ENCODE measurements at places on chromosomes 2 and 18.

- no peak for DNase-seq
These were observed 254.8 kb downstream of the SETBP1 start for GRCh38 chr18:44935455-44935854.

GRCh38 chr2:97740590-97741182, 27.3 kb downstream of the ZAP70 start:
- no peak for DNase-seq

- no peak for DNase-seq
These were observed 104.5 kb upstream of the NCK2 start for GRCh38 chr2:105640246-105640645.

DNA sequence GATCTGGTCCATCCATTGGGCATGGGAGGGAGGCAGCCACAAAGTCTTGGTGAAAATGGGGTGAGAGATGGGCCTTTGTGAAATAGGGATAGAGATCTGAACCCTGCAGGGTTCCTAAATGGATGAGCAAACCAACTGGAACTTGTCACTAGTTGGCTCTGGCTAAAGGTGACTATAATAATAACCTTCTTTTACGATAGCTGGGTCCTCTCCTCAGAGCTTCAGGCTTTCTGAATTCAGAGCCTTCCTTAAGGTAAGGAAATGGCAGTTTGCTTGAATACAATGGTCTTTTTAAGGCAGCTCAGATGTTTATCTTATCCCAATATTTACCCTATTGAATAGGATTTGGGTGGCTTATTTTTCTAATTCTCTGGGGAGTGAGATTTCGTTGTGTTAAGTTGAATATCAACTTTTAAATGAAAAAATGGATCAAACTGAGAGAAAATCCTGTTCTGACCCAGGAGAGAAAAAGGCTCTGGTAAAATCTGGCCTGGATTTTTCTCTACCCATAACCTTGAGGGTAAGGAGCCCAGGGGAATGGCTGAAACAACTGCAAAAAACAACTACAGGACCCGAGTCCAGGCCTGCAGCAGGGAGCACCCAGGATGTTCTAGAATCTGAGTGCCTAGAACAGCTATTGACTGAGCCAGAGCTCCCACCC, 61.1 kb upstream of the CXCR4 start:
- DNase-seq, result no peak

GRCh38 chr18:29271501-29271900, 1094.6 kb upstream of the CDH2 start:
- no peak for DNase-seq

- no peak for DNase-seq
These were observed 25.8 kb upstream of the IL18RAP start for GRCh38 chr2:102397209-102397608.

GRCh38 chr2:207914716-207915115, 110.6 kb downstream of the PLEKHM3 start:
- DNase-seq, result no peak

- no peak for DNase-seq
These were observed 63.3 kb upstream of the WDSUB1 start for GRCh38 chr2:159349674-159350299.

DNA sequence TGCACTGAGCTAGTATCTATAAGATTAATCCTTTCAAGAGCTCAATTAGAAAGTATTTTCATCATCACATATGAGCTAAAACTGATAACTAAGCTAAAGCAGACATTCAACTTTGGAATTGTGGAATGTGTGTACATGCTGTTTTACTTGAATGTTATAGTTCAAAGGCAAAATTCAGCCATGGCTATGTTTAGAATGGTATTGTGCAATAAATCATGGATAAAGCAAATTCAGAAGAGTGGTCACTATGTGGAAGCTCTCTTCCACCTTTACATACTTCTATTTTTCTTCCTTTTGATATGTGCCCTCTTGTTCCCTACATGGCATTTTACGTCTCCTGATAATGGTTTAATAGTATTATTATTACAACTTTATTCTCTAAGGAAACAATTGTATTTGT, 1366.3 kb upstream of the LRRTM1 start:
- no peak for DNase-seq

DNA sequence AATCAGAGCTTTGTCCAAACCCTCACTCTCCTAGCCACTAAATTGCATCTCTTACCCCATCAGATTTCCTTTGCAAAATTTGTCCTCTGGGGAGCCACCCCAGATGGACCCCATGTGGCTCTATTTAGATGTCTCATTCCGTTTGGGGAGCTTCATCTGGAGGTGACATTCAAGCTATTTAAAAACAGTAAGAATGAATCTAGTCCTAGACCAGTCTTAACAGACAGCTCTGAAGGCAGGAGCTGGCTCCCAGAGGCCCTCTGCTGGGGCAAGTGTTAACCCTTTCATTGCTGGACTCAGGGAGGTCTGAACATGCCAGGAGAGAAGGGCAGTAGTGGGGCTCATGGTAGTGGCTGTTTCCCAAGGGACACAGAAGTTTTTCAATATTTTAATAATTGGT, 59.2 kb downstream of the RPL37A start:
- no peak for DNase-seq

- DNase-seq, result no peak
These were observed 163.1 kb downstream of the MIB1 start for GRCh38 chr18:21903709-21904108.

GRCh38 chr2:115733190-115733775, 1290.8 kb downstream of the DPP10 start:
- no peak for DNase-seq

DNA sequence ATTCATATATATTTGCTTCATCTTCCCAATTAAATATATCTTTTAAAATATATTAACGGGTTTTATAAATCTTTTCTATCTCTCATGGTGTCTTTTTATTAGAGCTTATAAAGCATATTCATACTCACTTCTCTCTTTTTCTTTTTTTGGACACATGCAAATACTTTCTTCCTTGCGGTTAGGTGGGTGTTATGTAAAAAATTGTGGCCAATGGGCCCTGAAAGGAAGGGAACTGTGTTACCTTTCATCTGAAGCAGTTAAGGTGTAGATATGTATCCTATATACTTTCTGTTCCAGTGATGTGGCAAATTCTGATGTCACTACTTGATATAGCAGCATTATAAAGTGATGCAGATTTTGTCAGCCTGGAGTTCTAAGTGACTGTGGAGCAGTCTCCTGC, 714.5 kb downstream of the PLCL1 start:
- no peak for DNase-seq

GRCh38 chr18:12930376-12930775, 17.4 kb upstream of the SEH1L start:
- no peak for DNase-seq

GRCh38 chr2:36366491-36367120, 11.0 kb downstream of the CRIM1 start:
- DNase-seq, result no peak

DNA sequence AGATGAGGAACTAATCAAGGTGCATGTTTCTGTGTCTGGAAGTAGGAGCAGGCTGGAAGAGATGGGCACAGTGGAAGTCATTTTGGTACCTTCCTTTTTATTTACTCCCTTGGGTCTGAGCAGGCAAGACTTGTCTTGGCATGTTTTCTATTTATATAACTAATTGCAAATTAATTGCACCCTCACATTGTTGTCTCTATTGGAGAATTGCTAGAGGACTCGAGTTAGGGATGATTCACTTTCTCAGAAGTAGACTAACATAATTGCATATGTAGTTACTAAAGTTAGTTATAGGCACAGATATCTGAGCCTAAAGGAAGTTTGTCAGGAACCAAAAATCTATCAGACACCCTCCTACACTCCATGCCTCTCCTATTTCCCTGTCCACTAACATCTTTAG, 92.8 kb upstream of the NRP2 start:
- no peak for DNase-seq

GRCh38 chr2:10753156-10753555, 31.7 kb downstream of the ATP6V1C2 start:
- no peak for DNase-seq

GRCh38 chr18:44624052-44624451, 56.6 kb upstream of the SETBP1 start:
- no peak for DNase-seq

- DNase-seq, result no peak
These were observed 70.2 kb upstream of the DOK6 start for GRCh38 chr18:69330385-69331005.

- DNase-seq, result no peak
These were observed 99.6 kb upstream of the MGAT5 start for GRCh38 chr2:134154246-134154645.

GRCh38 chr18:35605686-35606417, 24.3 kb downstream of the GALNT1 start:
- DNase-seq, result no peak

- DNase-seq, result no peak
These were observed 98.7 kb downstream of the COPS8 start for GRCh38 chr2:237184192-237184918.

- DNase-seq, result no peak
These were observed 65.3 kb downstream of the MEMO1 start for GRCh38 chr2:31945572-31945935.

DNA sequence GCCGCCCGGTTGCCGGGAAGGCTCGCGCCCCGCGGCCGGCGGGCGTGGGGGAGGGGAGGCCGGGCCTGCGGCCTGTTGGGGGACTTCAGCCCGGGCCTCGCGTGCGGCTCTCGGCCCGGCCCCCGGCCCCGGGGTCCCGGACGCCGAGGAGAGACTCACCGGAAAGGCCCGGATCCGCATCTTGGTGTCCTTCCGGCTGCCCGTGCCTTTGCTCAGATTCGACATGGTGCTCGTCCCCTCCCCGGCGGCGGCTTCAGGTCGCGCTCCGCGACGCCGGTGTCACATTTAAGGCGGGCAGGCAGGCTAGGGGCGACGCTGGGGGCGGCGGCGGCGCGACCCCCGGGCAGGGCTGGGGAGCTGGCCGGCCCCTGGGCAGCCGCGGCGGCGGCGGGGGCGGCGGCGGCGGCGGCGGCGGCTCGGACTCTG, 365 bp downstream of the CUL3 start:
- DNase-seq, result peak; percentile 47

GRCh38 chr2:160220026-160220425, 20.0 kb upstream of the ITGB6 start:
- no peak for DNase-seq

DNA sequence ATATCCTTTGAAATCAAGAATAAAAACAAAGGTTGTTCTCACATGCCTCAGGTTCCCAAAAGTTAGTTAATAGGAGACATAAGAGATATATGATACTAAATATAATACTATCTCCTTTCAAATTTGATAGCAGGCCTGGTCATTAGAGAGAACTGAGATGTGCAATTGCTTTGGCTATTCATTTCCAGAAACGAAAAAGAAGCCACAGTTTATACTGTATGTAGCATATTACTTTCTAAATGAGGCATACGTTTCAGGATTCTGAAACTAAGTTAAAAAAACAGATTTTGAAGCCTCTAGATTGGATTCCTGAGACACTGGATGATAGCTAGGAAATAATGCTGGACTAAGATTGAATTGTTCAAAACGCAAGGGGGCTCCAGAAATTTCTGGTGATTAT, 7.1 kb downstream of the PPP1R1C start:
- no peak for DNase-seq

DNA sequence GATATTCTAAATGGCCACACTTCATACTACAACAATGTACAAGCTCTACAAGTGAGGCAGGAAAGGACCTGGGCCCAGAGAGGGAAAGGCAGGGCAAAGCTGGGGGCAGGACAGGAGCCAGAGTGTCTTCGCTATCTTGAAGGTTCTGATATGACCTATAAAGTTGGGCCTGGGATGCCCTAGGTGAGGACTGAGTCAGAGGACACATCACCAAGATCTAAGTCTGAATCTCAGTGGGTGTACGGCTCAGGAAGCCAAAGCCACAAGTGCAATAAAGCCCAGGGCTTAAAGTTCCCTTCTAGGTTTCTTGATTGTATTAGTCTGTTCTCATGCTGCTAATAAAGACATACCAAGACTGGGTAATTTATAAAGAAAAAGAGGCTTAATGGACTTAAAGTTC, 219.1 kb downstream of the ALK start:
- DNase-seq, result no peak

GRCh38 chr2:30405260-30405605, 41.8 kb upstream of the LCLAT1 start:
- DNase-seq, result no peak

- no peak for DNase-seq
These were observed 25.5 kb downstream of the B4GALT6 start for GRCh38 chr18:31658670-31659575.

- no peak for DNase-seq
These were observed 265.1 kb downstream of the NCKAP5 start for GRCh38 chr2:133303150-133303549.

GRCh38 chr18:10002280-10002679, 88.5 kb downstream of the VAPA start:
- no peak for DNase-seq

DNA sequence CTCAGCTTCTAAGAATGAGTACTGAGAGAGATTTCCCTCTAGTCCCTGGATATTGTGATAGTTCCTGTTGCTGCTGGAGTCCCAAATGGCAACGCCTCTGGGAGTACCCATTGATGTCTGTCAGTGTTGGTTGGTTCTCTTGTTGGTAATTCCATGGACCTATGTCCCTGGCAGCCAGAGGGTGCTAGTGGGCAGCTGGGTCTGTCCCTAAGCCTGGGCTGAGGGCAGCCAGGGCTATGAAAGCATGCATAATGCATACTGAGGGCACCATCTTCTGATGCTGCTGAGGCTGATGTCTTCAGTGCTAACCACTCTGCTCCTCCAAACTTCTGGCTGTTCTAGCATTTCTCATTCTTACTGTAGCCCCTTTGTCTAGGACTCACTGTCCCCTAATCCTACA, 35.9 kb downstream of the NABP1 start:
- DNase-seq, result no peak

Data from activated CD4-positive, alpha-beta T cell treated with anti-CD3 and anti-CD28 coated beads, Interleukin-2, amount 50 U/mL, for 24 hours (primary cell).